Sigmoid colon (tissue), 7 donors: ENCODE measurements at places on chromosomes 7 and 10. TPM values are rescaled to one million over a fixed set of nuclear protein-coding genes. Genes with fewer than 3 reads are reported as not detected.

GRCh38 chr10:76398043-76398710 is 966.8 kb downstream of the LRMDA start:
- DNase-seq: peak; percentile 78

DNA sequence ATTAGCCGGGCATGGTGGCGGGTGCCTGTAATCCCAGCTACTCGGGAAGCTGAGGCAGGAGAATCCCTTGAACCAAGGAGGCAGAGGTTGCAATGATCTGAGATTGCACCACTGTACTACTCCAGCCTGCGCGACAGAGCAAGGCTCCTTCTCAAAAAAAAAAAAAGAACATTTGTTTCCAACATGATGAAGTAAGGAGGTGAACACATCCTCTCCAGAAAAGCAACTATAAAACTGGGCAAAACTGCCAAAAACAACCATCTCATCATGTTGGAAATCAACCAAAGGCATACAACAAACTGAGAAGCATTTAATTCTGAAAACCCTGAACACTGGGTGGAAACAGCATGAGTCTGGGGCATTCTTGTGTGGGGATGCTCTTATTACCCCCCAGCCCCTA is 14.3 kb downstream of the PRTFDC1 start:
- DNase-seq: no peak

DNA sequence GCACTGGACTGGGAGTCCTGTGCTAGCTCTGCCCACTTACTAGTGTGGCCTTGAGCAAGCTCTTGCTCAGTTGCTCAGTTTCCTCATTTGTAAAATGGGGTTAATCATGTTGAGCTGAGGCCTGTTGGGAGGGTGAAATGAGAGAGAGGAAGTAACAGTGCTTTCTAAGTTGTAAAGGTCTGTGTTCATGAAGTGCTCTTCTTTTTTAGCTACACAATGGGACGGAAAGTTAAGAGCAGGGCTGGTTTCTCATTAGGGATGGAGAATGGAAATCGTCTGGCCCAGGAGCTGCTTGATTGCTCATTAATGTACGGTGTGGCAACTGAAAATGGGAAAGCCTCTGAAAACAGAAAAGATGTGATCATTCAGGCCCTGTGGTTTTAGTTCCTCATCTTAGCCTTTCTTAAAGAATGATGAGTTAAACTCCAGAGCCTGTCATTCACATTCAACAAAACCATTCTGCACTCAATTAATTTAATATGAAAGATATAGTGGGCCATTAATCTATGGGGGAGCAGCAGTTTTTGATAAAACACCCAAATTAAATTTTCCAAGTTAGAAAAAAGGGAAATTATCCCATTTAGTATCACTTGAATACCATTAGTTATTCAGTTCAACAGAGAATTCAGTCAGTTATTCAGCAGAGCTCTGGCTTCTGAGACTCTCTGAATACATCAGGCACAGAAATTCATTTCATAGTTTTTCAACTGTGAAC is 60.5 kb downstream of the SH2D4B start:
- DNase-seq: peak; percentile 1

GRCh38 chr7:33423646-33424020 is 294.3 kb downstream of the BBS9 start:
- no peak for DNase-seq

ERCC6 gene
- total RNA-seq: 12.1 TPM

ACHE gene
- total RNA-seq: 3.0 TPM
